ENCODE measurements at places on chromosomes 11 and 22.

DNA sequence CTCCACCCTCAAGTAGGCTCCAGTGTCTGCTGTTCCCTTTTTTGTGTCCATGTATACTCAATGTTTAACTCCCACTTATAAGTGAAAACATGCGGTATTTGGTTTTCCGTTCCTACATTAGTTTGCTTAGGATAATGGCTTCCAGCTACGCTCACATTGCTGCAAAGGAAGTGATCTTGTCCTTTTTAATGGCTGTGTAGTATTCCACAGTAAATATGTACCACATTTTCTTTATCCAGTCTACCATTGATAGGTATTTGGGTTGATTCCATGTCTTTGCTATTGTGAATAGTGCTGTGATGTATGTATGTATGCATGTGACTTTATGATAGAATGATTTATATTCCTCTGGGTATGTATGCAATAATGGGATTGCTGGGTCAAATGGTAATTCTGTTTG, 144.6 kb downstream of the BRD1 start:
- no peaks in the 10 kb centered on the region for H3K27me3 ChIP-seq
- H3K4me1 ChIP-seq, result no peaks in the 10 kb centered on the region
- H3K4me3 ChIP-seq, result no peak overlapping the region
- H3K27ac ChIP-seq, result no peak overlapping the region
- H3K36me3 ChIP-seq, result no peaks in the 10 kb centered on the region

- H3K4me3 ChIP-seq, result no peak overlapping the region
- H3K27ac ChIP-seq, result no peak overlapping the region
- no peak for DNase-seq
- H3K27me3 ChIP-seq, result no peaks in the 10 kb centered on the region
- H3K4me1 ChIP-seq, result no peaks in the 10 kb centered on the region
These were observed 80.7 kb downstream of the GGT1 start for GRCh38 chr22:24683691-24684090.

DNA sequence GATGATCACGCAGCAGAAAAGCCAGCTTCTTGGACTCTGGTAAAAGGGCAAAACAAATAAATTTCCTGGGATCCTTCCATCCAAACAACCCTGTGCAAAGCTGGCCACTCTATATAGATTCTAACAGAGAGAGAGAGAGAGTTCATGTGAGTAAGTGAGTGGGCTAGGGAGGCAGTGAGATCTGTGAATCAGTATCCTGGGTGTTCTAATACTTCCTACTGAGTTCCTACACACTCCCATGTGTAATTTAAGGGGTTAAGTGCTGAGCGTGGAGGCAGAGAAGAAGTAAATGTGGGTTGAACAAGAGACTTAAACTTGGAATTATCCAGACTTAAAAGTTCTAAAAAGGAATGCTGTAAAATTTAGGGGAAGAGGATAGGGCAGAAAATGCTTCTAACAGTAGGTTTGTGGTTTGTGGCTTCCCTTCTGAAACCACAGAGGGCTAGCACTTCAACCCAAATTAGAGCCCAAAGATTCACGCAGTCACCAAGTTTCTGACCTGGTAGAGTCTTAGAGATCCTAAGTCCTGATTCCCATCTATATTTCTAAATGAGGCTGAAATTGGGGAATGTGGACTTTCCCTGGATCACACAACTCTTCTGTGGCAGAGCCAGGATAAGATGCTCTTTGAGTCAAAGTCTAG, 413.9 kb downstream of the TENM4 start:
- DNase-seq, result no peak
- no peak overlapping the region for H3K4me3 ChIP-seq
- no peaks in the 10 kb centered on the region for H3K27me3 ChIP-seq
- no peaks in the 10 kb centered on the region for H3K36me3 ChIP-seq

DNA sequence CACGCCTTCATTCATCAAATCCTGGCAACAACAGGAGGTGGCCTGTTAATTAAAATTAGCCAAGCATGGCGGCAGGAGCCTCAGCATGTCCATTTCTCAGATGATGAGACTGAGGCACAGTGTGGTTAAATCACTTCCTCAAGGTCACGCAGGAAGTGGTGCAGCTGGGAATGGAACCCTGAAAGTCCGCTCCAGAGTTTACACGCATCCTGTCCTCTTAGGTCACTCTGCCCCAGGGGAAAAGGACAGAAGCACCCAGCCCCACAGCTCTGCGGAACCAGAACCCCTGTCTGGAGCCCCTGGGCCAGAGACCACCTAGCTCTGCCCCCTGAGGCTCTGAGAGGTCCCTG, 19.6 kb downstream of the RPL3 start:
- H3K27me3 ChIP-seq, result no peaks in the 10 kb centered on the region
- H3K4me1 ChIP-seq, result peaks cover 25% of the 10 kb centered on the region
- no peak overlapping the region for H3K4me3 ChIP-seq
- DNase-seq, result no peak
- no peak overlapping the region for H3K27ac ChIP-seq

DNA sequence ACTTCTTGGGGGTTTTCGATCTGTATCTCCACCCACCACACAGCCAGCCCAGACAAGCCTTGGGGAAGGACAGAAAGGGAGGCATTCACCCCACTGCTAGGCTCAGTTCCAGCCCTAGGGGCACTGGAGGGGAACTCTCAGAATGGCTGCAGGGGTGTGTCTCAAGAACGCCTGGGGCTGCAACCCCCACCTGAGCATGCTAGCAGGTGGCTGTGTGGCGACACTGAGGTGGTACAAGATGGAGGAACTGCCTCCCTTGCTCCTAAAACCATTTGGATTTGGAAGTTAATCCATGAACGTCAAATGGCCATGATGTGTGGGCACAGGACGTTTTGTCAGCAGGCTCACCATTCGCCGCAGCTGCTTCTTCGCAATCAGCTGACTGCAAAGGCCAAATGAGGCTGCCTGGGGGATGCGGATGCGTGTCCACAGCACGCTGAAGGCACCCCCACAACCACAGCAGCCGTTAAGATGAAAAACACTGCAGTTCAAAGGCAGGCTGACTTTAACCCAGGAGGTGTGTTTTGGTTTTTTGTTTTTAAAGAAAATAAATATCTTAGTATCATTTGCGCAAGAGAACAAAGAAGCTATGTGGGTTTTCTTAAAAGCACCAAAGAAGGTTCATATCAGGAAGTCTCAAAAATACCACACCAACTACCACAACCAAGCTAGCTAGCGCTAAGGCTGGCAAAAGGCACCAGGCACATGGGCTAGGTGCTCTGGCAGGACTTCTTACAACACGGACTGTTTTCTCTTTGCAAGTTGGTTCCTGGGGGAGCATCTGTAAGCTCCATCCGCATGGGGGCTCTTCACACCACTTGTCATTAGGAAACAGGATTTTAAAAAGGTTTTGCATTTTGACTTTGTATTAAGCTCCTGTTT, 22.2 kb upstream of the NAP1L4 start:
- no peak overlapping the region for H3K27ac ChIP-seq
- H3K4me3 ChIP-seq, result no peak overlapping the region
- H3K4me1 ChIP-seq, result no peaks in the 10 kb centered on the region
- peaks cover 76% of the 10 kb centered on the region for H3K36me3 ChIP-seq

DNA sequence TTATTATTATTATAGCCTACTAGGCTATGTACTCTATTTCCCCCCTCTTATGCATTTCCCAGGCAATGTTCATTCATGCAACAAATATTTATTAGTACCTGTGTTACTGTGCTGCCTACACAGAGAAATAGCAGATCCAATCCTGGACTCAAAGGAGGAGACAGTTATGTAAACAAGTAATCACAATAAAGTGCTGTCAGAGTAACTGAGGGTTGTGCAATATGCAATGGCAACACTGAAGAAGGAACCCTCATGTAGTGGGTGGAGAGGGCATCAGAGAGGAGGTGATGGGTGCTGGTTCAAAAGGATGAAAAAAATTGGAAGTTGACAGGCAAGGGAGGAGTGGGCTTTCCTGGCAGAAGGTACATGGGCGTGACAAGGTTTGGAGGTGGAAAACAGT, 886 bp upstream of the P4HA3 start:
- peaks cover 3% of the 10 kb centered on the region for H3K4me1 ChIP-seq
- no peak overlapping the region for H3K4me3 ChIP-seq
- H3K27ac ChIP-seq, result no peak overlapping the region
- DNase-seq, result no peak

- H3K27ac ChIP-seq, result no peak overlapping the region
- H3K36me3 ChIP-seq, result no peaks in the 10 kb centered on the region
- H3K4me3 ChIP-seq, result no peak overlapping the region
- DNase-seq, result no peak
These were observed 33.5 kb upstream of the FAM181B start for GRCh38 chr11:82767123-82767522.

GRCh38 chr11:79535606-79536005, 94.8 kb upstream of the TENM4 start:
- H3K4me3 ChIP-seq, result no peak overlapping the region
- H3K4me1 ChIP-seq, result no peaks in the 10 kb centered on the region
- no peaks in the 10 kb centered on the region for H3K36me3 ChIP-seq
- no peaks in the 10 kb centered on the region for H3K27me3 ChIP-seq
- DNase-seq, result no peak

- no peaks in the 10 kb centered on the region for H3K36me3 ChIP-seq
- DNase-seq, result no peak
- H3K4me3 ChIP-seq, result no peak overlapping the region
- H3K27ac ChIP-seq, result no peak overlapping the region
- no peaks in the 10 kb centered on the region for H3K27me3 ChIP-seq
- no peaks in the 10 kb centered on the region for H3K4me1 ChIP-seq
These were observed 48.2 kb downstream of the NRXN2 start for GRCh38 chr11:64674774-64675173.

DNA sequence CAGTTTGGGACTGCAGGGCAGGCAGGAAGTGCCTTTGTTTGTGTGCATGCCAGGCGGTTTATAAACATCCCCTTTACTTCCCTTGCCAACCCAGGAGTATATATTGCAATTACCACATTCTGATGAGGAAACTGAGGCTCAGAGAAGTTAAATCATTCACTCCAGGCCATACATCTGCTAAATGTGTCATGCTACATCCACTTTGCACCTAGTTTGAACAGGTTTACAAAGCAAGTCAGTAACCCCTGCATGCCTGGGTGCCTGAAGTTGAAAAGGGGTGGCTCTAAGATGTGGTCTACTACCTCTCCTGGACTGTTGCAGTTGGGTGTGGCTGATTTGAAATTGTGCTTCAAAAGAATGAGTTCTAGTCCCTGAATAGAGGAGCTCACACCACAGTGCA, 23.6 kb downstream of the FLI1 start:
- no peak overlapping the region for H3K4me3 ChIP-seq
- DNase-seq, result no peak
- H3K27me3 ChIP-seq, result no peaks in the 10 kb centered on the region

DNA sequence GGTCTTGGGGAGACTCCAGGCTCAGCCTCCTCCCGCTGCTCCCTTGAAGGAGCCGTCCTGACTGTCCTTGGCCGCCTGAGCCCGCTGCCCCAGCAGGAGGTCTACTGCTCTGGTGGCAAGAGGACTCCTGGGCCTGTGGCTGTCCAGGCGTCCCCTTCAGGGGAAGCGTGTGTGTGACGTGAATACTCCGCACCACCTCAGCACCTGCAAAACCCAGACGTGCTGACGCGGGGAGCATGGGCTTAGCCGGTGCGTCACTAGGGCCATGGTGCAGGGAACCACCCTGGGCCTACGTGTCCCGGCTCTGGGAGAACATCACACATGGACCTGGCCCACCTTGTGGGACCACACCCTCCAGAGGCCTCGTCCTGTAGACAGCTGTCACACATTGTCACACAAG, 30.2 kb upstream of the BRSK2 start:
- H3K36me3 ChIP-seq, result no peaks in the 10 kb centered on the region
- H3K27me3 ChIP-seq, result no peaks in the 10 kb centered on the region
- no peak overlapping the region for H3K4me3 ChIP-seq
- no peak overlapping the region for H3K27ac ChIP-seq
- no peaks in the 10 kb centered on the region for H3K4me1 ChIP-seq

GRCh38 chr22:48338793-48339705, 1488.6 kb downstream of the BRD1 start:
- DNase-seq, result no peak
- H3K4me1 ChIP-seq, result no peaks in the 10 kb centered on the region
- H3K27ac ChIP-seq, result no peak overlapping the region
- no peaks in the 10 kb centered on the region for H3K36me3 ChIP-seq

DNA sequence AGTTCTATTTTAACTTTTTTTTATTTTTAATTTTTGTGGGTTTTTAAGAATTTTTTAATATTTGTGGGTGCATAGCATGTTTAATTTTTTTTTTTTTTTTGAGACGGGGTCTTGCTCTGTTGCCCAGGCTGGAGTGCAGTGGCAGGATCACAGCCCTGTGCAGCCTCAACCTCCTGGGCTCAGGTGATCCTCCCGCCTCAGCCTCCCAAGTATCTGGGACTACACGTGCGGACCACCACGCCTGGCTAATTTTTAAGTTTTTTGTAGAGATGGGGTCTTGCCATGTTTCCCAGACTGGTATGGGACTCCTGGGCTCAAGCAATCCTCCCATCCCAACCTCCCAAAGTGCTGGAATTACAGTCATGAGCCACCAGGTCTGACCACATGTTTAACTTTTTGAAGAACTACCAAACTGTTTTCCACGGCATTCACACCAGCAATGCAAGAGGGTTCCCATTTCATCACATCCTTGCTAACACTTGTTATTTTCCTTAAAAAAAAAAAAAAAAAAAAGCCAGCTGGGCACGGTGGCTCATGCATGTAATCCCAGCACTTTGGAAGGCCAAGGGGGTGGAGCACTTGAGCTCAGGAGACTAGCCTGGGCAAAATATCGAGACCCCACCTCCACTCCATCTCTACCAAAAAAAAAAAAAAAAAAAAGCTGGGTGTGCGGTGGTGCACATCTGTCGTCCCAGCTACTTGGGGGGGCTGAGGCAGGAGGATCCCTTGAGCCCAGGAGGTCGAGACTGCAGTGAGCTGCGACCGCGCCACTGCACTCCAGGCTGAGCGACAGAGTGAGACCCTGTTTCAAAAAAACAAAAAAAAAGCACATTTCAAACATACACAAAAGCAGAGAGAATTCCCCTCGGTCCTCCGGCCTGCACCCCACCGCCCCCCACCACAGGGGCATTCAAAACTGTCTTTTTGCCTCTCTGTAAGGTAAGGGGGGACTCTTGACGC, 16.7 kb upstream of the TXNRD2 start:
- peaks cover 35% of the 10 kb centered on the region for H3K4me1 ChIP-seq
- H3K36me3 ChIP-seq, result no peaks in the 10 kb centered on the region
- peak overlapping the region; percentile 76 for H3K27ac ChIP-seq
- DNase-seq, result peak; percentile 79
- peak overlapping the region; percentile 17 for H3K4me3 ChIP-seq
- H3K27me3 ChIP-seq, result no peaks in the 10 kb centered on the region

GRCh38 chr22:33492210-33492651, 428.0 kb downstream of the LARGE1 start:
- H3K4me3 ChIP-seq, result no peak overlapping the region
- no peaks in the 10 kb centered on the region for H3K4me1 ChIP-seq
- H3K36me3 ChIP-seq, result no peaks in the 10 kb centered on the region
- no peak overlapping the region for H3K27ac ChIP-seq

GRCh38 chr22:32494971-32495370, 20.4 kb downstream of the FBXO7 start:
- no peak overlapping the region for H3K27ac ChIP-seq
- H3K27me3 ChIP-seq, result no peaks in the 10 kb centered on the region
- H3K36me3 ChIP-seq, result peaks cover 60% of the 10 kb centered on the region
- no peak for DNase-seq
- no peak overlapping the region for H3K4me3 ChIP-seq

- no peak overlapping the region for H3K27ac ChIP-seq
- no peak overlapping the region for H3K4me3 ChIP-seq
- H3K27me3 ChIP-seq, result no peaks in the 10 kb centered on the region
- no peaks in the 10 kb centered on the region for H3K36me3 ChIP-seq
- DNase-seq, result no peak
These were observed 17.0 kb upstream of the MMP12 start for GRCh38 chr11:102891736-102892135.

- H3K4me1 ChIP-seq, result peaks cover 39% of the 10 kb centered on the region
- no peaks in the 10 kb centered on the region for H3K36me3 ChIP-seq
- no peaks in the 10 kb centered on the region for H3K27me3 ChIP-seq
These were observed 70.3 kb downstream of the MAML2 start for GRCh38 chr11:96272529-96273222.

Measured in thyroid gland (tissue), 4 donors.